ENCODE measurements at places on chromosomes 3 and 15.
A peak's percentile ranks its signal among the peaks of the same experiment; 100 is the strongest.

- no peak for DNase-seq
Observed at GRCh38 chr3:130323503-130323902, 22.0 kb upstream of the COL6A5 start.

- no peak for DNase-seq
Observed at GRCh38 chr3:167484551-167484950, 10.7 kb upstream of the SERPINI2 start.

DNA sequence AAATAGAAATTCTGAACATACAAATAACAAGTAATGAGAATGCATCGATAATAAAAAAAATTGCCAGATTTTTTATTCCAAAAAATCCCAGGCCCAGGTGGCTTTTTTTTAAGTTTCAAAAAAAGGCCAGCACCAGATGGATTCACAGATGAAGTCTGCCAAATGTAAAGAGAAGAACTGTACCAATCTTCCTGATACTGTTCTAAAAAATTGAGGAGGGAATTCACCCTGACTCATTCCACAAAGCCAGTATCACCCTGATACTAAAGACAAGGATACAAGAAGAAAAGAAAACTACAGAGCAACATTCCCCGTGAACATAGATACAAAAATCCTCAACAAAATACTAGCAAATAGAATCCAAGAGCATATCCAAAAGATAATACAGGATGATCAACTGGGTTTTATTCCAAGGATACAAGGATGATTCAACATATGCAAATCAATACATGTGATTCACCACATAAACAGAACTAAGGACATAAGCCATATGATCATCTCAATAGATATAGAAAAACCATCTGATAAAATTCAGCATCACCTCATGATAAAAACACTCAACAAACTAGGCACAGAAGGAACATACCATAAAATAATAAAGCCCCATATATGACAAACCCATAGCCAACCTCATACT, 44.1 kb upstream of the XCR1 start:
- no peak for DNase-seq

DNA sequence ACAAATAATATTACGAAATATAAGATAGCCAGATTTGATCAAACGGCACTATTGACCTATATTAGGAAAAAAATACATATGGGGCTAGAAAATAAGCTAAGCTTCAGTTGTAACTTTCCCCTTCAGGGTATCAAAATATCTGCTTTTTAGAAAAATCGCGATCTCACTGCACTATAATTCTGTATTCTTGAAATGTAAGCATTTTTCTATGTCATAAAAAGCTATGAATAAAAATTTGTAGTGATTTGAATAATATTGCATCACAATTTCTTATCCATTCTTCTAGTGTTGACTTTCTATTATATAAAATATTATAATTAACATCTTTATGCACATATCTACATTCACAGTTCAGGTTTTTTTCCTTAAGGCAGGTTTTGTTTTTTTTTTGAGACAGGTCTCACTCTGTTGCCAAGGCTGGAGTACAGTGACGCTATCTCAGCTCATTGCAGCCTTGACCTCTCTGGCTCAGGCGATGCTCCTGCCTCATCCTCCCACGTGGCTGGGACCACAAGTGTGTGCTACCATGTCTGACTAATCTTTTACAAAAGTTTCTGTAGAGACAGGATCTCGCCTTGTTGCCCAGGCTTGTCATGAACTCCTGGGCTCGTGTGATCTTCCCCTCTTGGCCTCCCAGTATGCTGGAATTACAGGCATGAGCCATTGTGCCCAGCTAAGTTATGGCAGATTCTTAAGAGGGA, 21.6 kb downstream of the EMC4 start:
- DNase-seq = no peak

- DNase-seq = no peak
Observed at GRCh38 chr3:190614226-190615059, 100.6 kb downstream of the IL1RAP start.

- DNase-seq = no peak
Observed at GRCh38 chr3:161600173-161600572, 103.6 kb downstream of the OTOL1 start.

- DNase-seq = no peak
Observed at GRCh38 chr15:35141743-35142471, 56.8 kb upstream of the NANOGP8 start.

DNA sequence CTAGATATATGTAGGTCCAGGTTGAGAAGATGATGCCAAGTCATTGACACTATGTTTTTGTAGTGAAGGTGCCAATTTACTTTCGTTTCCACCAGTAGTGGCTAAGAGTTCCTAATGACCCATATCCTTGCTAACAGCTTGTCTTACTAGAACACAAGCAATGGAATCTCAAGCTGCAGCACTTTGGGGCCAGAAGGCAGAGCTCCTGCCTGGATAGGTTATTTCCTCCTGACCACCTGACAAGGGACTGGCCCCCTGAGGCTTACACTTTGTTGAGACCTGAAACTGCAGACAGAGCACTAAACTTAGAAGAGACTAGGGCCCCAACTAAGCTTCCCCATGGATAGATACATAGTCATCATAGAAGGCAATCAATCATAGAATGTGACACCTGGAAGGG, 11.7 kb downstream of the ONECUT1 start:
- DNase-seq = no peak

DNA sequence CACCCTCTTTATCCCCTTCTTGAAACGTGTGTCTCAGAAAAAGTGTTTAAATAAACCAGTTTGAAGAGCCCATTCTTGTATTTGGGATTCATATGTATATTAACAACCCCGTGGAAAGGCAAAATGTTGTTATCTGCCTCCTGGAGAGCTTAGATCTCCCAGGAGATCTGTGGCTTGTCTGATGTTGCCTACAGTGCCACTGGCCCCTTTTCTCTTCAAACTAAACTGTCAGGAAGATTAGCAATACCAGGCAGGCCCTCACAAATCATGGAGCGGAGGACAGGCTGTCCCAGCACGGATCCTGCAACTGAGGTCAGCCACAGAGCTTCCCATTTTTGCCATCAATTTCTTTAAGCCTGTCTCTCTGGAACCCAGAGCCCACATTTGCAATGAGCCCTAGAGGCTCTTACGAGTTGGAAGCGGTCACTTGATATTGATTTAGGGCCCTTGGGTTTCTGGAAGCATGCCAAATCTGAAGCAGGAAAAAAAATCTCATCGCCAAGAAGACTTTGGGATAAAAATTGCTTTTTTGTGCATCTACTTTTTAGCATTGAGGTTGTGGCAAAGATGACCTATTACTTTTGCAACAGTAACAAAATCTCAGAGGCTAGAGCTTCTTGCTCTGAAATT, 234.1 kb downstream of the OPA1 start:
- no peak for DNase-seq

- peak; percentile 5 for DNase-seq
Observed at GRCh38 chr3:188060840-188061544, 93.0 kb upstream of the LPP start.

- no peak for DNase-seq
Observed at GRCh38 chr15:100254691-100255090, 87.1 kb downstream of the ADAMTS17 start.

DNA sequence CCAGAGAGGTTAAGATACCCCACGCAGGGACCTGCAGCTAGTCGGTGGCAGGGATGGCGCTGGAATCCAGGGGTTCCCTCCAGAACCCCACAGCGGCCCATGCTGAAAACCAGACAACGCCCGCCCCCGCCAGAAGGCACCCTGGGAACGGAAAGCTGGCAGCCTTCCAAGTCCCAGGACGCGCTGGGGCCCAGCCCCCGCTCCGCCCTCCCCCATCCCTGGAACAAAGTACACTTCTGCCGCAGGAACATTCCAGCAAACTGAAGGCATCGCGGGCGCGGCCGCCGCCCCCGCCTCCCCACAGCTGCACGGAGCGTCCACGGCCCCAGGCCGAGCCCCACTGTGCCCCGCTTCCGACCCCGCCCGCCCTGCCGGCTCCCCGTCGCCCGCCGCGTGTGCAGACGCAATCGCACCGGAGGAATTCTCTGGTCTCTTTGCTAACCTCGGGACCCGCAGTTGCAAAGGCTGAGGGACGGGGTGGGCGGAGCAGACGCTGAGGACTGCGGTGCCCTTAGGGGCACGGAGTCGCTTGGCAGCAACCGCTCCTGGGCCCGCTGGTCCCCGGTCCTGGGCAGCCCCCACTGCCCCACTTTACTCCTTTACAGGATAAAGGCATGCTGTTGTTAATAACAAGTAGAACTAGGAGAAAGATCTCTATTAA, 44.8 kb upstream of the RNU6-1 start:
- DNase-seq = peak; percentile 41

DNA sequence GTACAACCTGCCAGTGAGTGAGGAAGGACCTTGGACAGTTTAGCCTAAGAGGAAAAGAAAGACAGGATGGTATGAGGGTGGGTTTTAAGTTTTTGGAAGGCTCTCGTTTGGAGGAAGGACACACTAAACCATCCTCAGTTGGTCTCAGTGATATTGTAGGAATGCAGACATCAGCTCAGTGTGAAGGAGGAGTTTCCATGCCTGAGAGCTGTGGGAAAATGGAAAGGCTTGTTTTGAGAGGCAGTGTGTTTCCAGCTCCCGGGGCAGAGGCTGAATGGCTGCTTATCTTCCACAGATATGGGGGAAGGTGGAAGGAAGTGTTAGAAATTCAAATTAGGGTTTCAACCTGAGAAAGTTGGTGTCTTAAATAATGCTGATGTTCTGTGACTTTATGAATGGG, 89.6 kb upstream of the MYZAP start:
- DNase-seq = peak; percentile 85

- peak; percentile 73 for DNase-seq
Observed at GRCh38 chr15:65870889-65871533, 1.7 kb downstream of the RAB11A start.

DNA sequence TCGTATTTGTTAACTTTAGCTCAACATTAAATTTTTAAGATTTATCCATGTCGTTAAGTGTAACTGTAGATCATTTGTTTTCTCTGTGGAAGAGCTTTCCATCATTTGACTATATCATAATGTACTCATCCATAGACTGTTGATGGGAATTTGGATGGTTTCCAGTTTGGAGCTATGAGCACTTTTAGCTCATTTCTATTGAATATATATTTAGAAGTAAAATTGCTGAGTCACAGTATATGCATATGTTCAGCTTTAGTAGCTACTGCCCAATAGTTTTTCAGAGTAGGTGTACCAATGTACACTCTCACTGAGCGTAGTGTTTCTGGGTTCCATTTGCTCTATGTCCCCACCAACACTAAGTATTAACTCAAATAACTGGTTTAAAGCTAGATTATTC, 263.0 kb downstream of the ULK4 start:
- DNase-seq = no peak

GRCh38 chr15:80953953-80954778, 35.5 kb downstream of the MESD start:
- no peak for DNase-seq

DNA sequence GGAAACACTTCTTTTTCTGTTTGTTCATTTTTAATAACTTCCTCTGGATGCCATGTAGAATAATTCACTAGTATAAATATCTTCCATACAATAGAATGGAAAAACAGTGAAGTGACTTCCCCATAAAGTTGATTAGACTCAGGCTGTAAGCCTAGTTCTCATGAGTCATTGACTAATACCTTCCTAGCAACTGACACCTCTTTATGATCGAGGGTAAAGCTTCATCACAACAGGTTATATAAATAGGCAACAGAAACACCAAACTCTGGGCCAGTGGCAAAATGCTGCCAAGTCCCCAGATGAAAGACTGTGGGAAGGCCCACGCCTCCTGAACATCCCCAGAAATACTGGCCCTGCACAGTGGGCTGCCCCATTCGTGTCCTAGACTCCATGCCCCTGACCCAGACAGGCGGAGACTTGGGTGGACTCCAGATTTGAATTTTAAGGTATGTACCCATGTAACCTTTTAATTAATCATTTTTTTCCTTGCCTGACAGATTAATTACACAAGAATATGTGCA, 71.3 kb upstream of the TBC1D23 start:
- DNase-seq = peak; percentile 70

DNA sequence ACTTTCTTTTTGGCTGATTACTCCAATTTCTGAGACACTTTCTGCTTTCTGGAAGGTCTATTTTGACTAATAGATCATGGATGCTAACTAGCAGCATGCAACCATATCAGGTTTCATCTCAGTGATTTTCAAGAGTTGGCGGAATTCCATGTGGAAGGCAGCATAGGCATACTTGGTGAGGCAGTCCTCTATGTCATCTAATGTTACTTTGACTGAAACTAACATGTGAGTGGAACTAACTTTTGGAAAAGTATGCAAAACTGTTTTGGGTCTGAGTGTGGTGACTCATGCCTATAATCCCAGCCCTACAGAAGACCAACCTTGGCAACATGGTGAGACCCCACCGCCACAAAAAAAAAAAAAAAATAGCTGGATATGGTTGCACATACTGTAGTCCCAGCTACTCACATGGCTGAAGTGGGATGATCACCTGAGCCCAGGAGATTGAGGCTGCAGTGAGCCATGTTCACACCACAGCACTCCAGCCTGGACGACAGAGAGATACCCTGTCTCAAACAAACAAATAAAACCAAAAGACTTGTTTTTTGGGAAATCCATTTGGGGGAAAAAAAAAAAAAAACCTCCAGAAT, 1033.7 kb downstream of the ROBO1 start:
- no peak for DNase-seq

GRCh38 chr3:65758876-65759598, 279.7 kb downstream of the MAGI1 start:
- no peak for DNase-seq

GRCh38 chr3:38149708-38150107, 11.2 kb downstream of the MYD88 start:
- DNase-seq = no peak

DNA sequence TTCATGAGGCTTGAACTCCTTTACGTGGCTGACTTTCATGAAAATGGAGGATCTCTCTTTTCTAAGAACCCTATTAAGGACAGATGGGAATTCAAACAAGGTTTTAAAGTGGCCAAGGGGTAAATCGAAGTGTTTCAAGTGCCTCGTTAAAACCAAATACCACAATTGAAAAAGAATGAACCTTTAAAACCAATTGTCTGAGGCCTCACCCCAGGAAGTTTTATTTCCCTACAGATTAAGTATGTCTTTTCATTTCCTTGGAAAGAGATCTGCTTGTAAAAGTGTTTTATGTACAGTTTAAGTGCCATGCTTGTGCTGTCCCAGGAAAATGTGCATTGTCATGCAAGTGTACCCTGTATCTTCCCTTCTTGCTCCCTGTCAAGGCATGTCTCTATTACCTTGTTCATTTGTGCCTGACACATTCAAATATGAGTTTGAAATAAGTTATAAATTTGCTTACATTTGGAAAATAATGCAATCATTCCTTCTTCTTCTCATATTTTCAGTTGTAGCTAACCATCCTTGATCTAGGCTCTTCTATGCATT, 138.7 kb downstream of the ZPLD1 start:
- no peak for DNase-seq

- DNase-seq = no peak
Observed at GRCh38 chr3:86416334-86416733, 574.6 kb downstream of the VGLL3 start.

- DNase-seq = no peak
Observed at GRCh38 chr3:44301746-44302145, 36.8 kb upstream of the TCAIM start.

- no peak for DNase-seq
Observed at GRCh38 chr3:194849166-194849875, 163.6 kb downstream of the FAM43A start.

DNA sequence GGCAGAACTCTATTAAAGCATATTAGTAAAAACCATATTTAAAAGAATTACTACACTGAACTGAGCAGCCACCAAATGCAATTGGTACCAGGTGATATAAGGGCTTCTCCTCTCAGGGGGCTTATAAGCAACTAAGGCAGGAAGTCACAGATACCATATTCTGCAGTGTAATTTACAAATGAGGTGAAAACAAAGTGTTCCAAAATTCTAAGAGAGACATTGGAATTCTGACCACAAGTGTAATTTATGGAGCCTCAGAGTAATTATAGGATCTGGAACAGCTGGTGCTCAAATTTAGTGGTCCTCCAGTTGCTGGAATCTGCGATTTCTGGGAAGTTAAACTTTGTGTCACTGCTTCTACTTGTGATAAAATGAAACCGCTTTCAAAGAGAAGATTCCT, 3.1 kb upstream of the NR1I2 start:
- DNase-seq = no peak
